ENCODE measurements at places on chromosomes 16 and 17.
A peak's percentile ranks its signal among the peaks of the same experiment; 100 is the strongest.

GRCh38 chr17:14359163-14360020, 58.5 kb downstream of the HS3ST3B1 start:
- peak; percentile 30 for DNase-seq

DNA sequence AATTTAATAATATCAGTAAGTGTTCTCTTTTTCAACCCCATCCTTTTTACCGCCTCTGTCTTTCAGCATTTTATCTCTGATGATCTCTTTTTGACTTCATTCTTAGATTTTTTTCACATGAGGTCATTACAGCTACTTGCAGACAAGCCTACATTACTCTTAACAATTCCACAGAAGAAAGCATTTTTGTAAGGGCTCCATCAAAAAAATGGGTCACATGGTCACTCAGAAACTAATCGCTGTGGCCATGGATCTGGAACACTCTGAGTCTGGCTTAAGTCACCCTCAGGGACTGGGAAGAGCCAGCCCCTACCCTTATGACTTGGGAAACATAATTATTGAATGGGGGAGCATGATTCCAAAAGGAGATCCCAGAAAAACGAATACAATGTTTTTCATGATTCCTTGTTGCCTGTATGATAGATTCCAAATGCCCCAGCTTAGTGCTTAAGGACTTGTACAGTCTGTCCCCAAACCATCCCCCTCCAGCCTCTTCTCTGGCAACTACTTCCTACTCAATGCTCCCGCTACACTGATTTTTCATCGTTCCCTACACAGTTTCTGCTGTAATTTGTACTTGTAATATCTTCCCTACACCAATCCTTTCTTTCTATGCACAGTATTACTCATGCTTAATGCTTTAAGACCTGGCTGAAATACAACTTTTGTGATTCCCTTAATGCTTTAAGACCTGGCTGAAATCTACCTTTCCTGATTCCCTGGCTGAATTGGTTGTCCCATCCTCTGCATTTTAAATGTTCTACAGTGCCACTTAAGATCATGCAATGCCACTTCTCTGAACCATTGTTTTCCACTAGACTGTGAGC, 457.8 kb downstream of the HS3ST4 start:
- DNase-seq = no peak

- DNase-seq = peak; percentile 91
Measured at GRCh38 chr17:42536048-42536371, at the start of gene NAGLU. NAGLU (plus strand) TSS chr17:42536241; CDS start chr17:42536273, 32 bp downstream.

DNA sequence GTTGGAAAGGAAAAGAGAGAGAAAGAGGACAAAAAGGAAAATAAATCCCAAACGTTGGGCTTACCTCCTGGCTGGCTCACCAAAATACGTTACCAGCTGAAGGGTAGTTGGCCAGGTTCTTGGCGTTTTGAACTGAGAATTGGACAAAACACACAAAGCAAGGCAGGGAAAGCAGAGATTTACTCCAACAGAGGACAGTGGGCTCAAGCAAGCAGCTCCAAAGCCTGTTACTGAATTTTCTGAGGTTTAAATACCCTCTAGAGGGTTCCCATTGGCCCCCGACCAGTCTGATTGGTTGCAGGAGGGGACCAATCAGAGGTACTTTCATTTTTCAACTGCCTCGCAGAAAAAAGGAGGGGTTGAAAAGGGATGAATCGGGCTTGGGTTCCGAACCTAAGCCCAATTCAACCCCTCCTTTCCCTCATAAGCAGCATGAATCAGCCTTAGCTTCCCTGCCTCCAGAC, 55.6 kb upstream of the ALOX12 start:
- no peak for DNase-seq

- DNase-seq = no peak
Measured at GRCh38 chr16:471353-472198, 46.1 kb downstream of the RAB11FIP3 start.

GRCh38 chr16:50547340-50548124, 664 bp upstream of the NKD1 start:
- peak; percentile 56 for DNase-seq

GRCh38 chr17:18161207-18162145, 22.2 kb upstream of the ALKBH5 start:
- no peak for DNase-seq

DNA sequence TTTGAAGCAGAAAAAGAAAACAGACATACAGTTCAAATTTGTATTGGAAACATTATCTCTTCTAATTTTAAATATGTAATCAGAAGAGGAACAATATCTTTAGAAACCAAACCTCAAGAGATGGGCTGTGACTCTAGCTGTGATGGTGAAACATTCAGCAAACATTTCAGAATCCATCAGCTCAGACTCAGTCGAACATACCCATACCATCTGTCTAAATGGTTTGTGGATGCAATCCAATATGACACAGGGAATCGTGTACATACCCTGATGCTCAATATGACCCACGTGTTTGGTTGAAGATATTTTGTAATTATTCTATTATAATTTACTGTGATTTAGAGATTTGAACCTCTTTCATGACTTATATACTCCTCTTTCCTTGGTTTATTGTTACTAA, 665.2 kb upstream of the CDH8 start:
- no peak for DNase-seq

GRCh38 chr17:3968015-3968414, 3.8 kb upstream of the ATP2A3 start:
- no peak for DNase-seq

DNA sequence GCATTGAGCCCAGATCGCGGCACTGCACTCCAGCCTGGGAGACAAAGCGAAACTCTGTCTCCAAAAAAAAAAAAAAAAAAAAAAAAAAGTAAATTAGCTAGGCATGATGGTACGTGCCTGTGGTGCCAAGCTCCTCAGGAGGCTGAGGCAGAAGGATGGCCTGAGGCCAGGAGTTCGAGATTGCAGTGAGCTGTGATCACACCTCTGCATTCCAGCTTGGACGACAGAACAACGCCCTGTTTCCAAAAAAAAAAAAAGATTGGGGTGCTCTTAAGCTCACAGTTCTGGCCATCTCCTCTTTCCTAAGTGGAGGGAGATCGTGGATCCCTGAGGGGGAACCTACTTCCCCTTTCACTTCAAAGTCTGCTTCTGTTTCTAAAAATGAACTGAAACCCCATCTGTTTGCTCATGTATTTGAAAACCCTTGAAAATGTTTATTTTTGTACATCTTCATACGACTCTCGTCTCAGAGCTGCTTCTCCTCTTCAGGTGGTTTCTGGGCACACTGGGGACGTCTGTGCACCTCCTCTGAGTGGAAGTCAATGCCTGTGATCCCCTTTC, 138.8 kb downstream of the PRKCA start:
- DNase-seq = no peak

GRCh38 chr16:50763211-50763610, 21.3 kb downstream of the CYLD start:
- no peak for DNase-seq

- peak; percentile 29 for DNase-seq
Measured at GRCh38 chr16:27242868-27243590, 25.5 kb downstream of the NSMCE1 start.

- DNase-seq = no peak
Measured at GRCh38 chr16:71927787-71928186, 32.5 kb downstream of the IST1 start.

DNA sequence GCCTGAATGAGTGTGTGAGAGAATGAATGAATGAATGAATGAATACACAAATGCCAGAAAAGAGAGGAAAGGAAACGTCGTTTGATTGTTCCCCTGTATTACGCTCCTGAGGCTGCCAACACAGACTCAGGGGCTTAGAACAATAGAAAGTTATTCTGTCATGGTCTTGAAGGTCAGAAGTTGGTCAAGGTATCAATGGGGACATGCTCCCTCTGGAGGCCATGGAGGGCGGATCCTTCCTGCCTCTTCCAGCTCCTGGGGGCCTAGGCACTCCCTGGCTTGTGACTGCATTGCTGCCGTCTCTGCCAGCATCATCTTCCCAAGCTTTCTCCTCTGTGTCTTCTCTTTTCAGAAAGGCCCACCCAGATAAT, 1.5 kb upstream of the SLC38A8 start:
- no peak for DNase-seq

DNA sequence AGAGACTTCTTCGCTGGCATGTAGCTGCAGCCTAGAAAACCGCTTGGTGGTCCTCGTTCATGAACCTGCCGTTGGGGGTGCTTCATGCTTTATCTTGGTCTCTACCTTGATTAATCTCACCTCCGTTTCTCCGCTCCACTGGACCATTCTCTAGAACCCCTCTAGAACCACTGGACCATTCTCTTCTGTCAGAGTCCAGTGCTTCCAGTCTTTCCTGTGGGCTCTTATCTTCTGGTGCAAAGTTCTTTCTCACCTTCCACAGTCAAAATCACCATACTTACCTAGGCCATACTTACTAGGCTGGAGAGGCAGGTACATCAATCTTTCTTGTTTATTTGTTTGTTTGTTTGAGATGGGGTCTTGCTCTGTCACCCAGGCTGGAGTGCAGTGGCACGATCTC, 71.4 kb downstream of the PITPNC1 start:
- no peak for DNase-seq

GRCh38 chr17:11278992-11279270, 37.9 kb downstream of the SHISA6 start:
- DNase-seq = no peak

- no peak for DNase-seq
Measured at GRCh38 chr16:78217276-78217675, 117.8 kb downstream of the WWOX start.

DNA sequence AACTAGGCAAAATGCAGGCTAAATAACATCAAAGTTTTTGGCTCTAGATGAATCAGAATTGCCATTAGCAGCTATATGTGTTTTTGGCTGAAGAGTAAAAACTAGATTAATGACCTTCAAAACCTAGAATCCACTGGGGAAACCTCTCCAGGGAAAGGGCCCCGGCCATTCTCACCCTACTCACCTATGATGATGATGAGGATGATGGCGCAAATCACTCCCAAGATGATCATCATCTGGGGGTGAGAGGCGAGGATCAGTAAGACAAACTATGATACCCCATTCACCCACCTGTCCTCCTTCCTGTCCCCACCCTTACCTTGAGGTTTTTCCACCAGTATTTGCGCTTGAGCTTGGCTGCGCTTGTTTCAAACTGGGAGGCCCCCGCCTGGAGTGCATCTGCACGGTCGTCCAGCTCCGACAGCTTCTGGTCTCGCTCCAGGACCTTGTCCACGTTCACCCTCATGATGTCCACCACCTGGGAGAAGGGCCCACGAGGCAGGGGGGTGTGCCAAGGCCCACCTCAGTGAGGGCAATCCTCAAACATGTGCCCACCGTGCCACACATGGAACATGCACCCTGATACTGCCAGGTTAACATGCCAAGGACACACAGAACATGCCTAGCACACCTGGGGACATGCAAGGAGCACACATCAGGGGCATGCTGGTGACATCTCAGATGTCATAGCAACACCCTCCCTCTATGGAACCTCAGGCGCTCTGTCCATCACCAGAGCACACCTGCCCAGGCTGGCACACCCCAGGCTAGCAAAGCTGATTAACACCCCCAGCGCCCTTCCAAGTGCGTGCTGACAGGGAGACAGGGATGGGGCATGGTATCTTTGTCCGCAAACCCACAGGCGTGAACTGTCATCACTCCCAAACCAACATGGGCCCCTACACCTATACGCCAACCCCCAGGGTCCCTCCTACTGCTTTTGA, 1.2 kb downstream of the VAMP2 start:
- no peak for DNase-seq

DNA sequence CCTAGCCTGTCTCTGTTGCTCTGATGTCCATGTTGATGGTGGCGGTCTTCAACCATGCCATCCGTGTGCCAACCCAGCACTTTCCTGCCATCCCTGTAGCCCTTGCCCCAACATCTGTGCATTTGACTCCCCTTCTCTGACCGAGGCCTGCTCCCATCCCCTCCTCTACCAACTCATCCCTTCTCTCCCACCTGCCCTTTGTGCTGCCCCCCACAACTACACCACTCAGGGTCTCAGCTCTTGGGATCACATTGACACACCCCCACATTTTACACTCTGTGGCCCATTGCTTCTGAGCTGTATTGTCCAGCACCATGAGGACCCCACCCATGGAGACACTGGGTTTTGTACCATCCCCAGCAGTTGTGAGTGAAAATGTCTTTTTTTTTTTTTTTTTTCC, 11.6 kb downstream of the HS3ST3B1 start:
- no peak for DNase-seq

GRCh38 chr17:56751145-56751738, 82.5 kb downstream of the C17orf67 start:
- no peak for DNase-seq

DNA sequence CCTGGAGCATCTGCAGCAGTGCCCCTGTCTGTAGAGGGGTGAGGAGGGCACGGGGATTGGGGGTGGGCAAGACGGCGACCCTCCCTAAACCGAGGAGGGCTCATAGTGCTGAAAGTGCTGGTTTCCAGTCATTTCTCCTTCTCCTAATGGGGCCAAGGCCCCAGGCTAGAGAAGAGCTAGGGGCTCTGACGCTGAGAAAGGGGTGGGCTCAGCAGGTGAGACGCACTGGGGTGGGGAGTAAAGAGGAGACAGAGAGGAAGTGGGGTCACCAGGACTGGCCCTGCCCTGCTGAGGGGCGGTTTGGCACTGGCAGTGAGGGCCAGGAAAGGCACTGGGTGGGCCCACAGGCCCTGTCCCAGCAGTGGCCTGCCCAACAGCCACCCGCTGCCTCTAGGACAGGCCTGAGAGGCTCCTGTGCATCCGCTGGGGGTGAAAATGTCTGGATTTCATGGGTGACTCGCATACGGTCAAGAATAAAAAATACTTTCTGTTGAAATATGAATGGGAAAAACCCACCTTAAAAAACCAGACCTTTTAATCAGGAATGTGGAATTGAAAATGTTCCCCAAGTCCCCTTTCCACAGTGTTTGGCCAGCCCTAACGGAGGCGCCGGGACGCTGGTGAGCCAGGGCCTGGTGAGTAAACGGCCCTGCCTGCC, 122.4 kb upstream of the SMURF2 start:
- DNase-seq = no peak

DNA sequence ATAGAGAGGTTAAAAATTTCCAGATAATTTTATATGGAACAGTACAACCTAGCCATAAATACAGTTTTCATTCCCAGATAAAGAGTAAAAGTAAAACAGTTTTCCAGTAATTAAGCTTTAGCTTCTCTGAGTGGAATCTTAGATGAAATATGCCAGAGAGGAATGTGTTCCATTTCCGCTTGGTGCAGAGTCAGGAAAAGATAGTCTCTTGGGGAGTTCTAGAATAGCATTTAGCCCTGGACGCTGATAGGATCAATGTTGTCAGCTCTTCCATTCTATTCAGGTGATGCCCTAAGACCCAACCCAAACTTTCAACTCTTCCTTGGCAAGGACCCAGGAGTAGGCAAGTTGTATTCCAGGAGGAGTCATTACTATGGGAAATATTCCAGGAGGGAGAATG, 30.9 kb upstream of the ABCA3 start:
- no peak for DNase-seq

DNA sequence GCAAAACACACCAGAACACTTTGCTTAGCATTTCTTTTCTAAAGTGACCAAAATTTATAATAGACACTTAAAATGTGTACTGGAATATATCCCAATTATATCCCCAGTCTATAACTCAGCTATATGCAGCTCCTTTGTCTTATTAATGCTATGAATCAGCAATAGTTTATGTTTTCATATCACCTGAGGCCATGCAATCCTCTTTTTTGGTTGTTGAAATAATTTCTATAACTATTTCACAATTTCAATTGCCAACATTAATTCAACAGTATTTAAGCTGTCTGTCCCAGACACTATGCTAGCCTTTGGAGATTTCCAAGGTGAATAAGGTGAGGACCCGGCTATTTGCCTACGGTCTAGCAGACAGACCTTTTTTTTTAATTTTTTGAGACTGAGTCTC, 17.2 kb upstream of the BMERB1 start:
- no peak for DNase-seq

GRCh38 chr17:46088595-46088994, 89.5 kb downstream of the STH start:
- DNase-seq = no peak
